ENCODE measurements at places on chromosomes 7 and 10.

DNA sequence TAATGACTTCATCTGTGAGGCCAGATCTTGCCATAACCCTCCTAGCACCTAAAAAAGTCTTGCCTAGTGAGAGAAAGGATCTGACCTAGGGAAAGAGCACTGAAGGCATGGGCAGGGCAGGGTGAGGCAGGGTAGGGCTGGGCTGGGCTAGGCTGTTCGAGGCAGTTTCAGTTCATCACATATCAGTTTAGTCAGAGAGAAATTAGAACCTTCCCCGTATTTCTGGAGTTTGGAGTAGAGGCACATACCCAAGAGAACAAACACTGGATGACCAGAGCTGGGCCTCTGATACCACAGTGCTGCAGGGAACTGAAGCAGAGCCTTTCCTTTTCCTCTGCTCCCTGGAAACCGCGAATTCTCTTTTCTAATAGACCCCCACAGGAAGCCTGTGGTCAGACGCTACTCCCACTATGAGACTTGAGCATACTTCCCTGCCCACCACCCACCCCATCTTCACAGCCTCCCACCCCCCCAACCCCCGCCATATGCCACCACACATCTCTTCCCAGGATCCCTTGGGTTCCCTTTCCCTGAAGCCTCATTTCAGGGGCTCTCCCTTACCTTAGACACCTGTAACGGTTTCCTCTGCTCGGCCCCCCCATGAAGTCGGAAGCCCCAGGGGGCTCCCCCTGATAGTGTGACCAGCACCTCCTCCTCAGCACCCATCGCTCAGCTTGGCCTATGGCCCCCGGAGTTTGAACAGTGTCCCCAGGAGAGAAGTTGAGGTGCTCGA, 406 bp downstream of the SYNPO2L start:
- DNase-seq = no peak

DNA sequence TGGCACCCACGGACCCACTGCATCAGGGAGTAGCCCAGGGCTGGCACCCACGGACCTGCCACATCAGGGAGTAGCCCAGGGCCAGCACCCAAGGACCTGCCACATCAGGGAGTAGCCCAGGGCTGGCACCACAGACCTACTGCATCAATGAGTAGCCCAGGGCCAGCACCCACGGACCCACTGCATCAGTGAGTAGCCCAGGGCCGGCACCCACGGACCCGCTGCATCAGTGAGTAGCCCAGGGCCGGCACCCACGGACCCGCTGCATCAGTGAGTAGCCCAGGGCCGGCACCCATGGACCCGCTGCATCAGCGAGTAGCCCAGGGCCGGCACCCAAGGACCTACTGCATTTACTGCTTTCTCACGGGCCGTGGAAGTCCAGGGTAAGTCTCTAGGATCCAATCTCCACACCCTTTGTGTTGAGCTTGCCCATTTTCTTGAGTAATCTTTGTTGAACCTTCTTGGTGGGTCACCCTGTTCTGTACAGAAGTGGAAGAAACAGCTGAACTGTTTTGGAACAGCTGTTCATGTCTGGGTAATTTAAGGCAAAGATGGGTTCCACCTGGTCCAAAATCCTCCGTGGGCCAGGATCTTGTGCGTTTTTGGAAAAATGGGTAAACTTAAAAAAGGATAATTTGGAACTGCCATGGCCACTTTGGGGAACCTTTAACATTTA, 69.0 kb downstream of the VIPR2 start:
- no peak for DNase-seq

- no peak for DNase-seq
Observed at GRCh38 chr7:55279080-55279845, 85.9 kb upstream of the LANCL2 start.

DNA sequence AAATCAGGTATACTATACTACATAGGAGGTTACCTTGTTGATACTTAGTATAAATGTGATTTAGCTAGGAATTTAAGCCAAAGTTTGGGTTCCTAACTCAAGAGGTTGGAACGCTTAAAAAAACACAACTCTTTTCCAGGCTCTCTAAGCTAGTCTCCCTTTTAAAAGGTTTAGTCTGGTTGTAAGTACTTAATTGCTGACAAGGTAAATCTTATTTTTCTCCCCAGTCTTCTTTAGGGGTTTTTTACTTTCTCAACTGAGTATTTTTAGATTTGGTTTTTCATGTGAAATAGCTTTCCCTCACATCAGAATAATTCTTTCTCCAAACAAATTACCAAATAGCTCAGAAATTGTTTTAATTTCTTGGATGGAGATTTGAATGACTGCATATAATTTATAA, 20.8 kb upstream of the CTTNBP2 start:
- no peak for DNase-seq

DNA sequence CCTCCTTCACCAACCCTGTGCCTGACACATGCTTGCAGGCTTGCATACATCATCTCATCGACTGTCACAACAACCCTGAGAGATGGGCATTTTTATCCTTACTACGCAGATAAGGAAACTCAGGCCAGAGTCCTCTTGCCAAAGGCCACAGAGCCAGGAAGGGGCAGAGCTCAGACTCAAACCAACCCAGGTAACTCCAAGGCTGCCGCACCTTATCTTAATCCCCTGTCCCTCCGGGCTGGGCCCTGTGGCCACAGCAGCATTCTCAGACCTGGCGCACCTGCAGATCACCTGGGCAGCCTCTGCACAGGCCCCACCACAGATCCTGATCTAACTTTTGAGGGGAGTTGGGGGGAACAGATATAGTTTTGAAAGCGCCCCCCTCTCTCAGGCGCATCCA, 35.1 kb downstream of the SORBS1 start:
- DNase-seq = no peak

DNA sequence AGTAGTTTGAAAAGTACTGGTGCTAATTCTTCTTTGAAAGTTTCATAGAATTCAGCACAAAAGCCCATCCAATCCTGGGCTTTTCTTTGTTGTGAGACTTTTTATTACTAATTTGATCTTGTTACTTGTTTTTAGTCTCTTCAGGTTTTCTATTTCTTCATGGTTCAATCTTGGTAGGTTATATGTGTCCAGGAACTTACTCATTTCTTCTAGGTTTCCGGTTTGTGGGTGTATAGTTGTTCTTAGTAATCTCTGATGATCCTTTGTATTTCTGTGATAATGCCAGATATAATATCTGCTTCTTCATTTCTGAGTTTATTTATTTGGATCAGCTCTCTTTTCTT, 147.5 kb downstream of the RTKN2 start:
- DNase-seq = peak; percentile 36

GRCh38 chr10:63388421-63389031, 77.3 kb downstream of the JMJD1C start:
- DNase-seq = no peak

GRCh38 chr7:157991351-157991750, 596.3 kb downstream of the PTPRN2 start:
- no peak for DNase-seq

DNA sequence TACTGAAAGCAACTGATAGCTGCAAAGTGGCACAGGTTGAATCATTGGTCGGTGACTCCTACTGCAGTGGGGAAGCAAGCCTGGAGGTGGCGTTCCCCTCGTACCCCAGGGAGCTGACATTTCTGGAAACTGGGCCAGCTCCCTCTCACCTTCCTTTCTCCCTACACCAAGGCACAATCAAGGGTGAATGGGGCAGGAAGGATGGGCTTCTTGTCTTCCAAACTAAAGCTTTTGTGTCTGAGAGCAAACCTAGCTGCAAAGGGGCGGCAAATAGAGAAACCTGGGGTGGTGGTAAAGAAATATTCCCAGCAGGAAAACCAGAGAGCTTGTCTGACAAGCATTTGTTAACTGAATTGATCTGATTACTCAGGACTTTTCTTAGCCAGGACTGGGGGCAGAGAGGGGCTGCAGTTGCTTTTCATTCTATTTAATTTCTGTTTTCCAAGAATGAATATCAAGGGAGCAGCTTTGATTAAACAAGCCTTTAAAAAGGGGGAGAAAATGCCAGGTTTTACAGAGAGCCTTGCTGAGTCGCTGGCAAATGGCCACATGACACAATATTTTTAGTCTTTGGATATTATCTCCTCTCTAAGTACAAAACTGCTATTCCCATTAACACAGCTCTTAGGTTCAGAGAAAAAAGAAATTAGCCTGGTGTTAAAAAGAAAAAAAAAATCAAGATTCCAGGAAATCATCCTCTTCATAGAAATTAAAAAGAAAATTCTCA, 27.8 kb downstream of the CDHR3 start:
- DNase-seq = peak; percentile 47

DNA sequence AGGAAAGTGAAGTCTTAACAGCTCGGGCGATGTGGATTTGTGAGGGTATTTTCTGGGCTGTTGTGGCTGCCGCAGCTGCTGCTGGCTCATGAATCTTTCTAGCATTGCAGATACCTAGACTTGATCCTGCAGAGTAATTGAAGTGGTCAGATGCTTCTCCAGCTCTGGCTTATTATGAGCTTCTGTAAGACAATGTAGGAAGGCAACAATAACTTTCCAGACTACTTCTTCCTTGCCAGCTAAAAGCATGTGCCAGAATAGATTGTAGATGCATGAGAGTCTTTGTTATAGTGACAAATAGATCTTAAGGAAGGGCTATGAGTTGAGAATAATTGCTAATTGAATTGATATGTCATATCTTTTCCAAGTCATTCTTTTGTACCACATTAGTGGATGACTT, 461.4 kb upstream of the POT1 start:
- DNase-seq = no peak

DNA sequence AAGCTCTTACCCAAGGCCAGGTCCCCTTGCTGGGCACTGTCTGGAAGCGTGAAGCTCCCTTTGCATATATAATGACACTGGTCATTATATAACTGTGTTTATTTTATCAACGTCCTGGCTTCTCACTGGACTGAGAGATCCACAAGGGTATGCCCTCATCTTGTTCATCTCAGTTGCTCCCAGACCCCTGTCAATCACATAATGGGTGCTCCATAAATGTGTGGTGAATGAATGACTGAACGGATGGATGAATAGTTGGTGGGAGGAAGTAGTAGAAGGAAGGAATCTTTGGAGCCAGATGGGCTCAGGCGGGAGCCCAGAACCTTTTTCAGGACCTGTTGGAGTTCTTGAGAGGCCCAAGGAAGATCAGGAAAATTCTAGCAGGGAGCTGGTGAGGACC, 7.7 kb upstream of the SFRP5 start:
- no peak for DNase-seq

DNA sequence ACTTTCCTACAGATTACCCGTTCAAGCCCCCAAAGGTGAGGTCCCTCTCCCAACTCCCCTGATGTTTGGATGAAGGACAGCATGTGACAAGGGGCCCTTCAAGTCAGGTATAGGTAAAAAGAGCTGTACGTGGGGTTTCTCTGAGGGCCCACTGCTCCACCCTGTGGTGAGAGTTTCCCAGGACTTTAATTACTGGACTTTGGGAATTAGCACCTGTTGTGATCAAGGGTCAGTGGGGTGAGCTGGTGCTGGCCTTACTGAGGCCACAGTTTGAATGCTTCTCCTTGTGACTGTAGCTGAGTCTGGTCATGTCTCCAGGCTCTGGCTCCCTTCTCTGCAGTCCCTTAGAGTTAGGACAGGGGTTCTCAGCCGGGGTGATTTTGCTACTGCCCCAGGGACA, 16.8 kb downstream of the UBE2D4 start:
- no peak for DNase-seq
